Muscle of arm (tissue), 14 donors: ENCODE measurements at places on chromosomes 11 and 22. TPM values are rescaled to one million over a fixed set of nuclear protein-coding genes. Genes with fewer than 3 reads are reported as not detected.

DNA sequence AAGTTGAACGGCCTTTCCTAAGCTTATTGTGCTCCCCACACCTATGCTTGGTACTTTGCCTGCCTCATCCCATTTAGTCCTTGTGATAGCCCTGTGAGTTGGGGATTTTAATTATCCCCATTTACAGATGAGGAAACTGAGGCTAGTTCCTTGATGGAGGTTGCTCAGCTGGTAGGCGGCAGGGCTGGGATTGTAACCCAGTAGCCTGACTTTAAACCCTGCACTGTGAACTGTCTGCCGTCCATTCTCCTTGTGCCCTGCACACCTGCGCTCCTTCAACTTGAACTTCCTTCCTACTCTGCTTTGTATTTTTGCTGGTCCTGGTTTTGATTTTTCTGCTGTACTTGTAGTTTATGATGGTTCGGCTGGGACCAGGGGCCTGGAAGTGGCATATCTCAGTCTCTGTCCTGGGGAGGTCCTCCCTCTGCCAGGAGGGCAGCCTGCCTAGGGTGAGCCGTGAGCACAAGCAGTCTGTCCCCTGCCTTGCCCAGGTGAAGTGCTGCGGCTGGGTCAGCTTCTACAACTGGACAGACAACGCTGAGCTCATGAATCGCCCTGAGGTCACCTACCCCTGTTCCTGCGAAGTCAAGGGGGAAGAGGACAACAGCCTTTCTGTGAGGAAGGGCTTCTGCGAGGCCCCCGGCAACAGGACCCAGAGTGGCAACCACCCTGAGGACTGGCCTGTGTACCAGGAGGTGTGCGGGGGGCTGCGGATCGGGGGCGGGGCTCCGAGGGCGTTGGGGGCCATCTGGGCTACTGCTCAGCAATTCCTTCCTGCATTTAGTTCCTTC is 52.4 kb downstream of the CD82 start:
- DNase-seq, result no peak

GRCh38 chr11:44068180-44068579 is 2.1 kb downstream of the ACCS start:
- no peak for DNase-seq

Gene SULT4A1
- 2.0 TPM for polyA plus RNA-seq

Gene RNF141
- polyA plus RNA-seq, result 28.6 TPM

- no peak for DNase-seq
Measured at GRCh38 chr22:50078761-50079160, 6.5 kb downstream of the MLC1 start.

DNA sequence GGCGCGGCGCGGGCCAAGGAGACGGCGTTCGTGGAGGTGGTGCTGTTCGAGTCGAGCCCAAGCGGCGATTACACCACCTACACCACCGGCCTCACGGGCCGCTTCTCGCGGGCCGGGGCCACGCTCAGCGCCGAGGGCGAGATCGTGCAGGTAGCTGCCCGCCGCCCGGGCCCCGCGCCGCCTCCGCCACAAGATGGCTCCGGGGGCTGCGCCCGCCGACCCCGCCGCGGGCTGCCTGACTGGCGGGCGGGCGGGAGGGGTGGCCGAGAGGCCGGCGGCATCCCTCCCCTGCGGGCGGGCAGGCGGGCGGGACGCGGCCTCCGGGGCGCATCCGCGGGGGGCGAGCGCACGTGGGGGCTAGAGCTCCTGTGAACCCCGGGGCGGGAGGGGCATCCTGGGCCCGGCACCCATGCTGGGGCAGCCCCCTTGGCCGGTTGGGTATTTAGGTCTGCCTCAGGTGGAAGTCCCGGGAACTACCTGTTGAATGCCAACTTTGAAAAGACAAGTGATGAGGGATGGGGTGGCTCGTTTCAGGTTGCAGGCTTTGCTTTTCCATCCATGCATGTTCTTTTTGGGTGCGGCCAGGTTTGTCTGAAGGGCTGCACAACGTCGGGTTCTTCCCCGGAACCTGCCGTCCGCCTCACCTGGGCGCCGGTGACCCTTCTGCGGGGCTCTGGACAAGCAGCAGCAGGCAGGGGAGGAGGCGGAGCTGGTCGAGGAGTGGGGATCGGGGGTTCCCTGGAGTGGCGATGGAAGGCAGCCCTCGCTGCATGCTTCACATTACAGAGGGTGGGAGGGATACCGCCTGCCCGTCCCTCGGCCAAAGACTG is 760 bp downstream of the ZNRF3 start:
- no peak for DNase-seq

GRCh38 chr11:92180664-92181251 is 43.9 kb upstream of the FAT3 start:
- no peak for DNase-seq

DNA sequence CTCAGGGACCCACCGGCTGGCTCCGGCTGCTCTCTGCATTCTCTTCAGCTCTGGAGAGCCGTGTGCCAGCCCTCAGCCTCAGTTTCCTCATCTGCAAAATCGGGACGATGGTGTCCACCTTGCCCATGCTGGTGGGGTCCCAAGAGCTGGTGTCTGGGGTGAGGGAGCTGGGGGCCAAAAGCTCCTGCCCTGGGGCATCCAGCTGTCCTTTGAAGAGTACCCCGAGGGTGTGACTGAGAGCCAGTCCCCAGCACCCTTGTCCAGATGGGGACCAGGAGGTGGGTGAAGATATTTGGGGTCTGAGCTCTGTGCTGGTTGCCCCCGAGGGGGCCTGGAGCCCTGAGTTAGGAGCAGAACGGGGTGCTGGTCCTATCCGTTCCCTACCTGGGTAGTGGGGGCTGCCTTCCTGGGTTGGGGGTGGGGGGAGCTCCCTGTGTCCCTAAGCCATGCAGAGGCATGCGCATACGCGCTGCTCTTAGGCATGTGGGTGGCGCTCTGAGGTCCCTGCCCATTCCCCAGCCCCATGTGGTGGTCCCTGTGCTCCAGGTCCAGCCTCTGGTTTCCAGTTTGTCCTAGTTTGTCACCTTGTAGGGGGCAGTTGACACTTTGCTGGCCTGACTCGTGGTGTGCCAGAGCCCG is 4.9 kb downstream of the LRP5 start:
- DNase-seq, result no peak

Gene PKP3
- 0.49 TPM for polyA plus RNA-seq
